ENCODE measurements at places on chromosomes 11 and 22. TPM values are rescaled to one million over a fixed set of nuclear protein-coding genes. Genes with fewer than 3 reads are reported as not detected.

- H3K27me3 ChIP-seq: no peaks in the 10 kb centered on the region
- H3K36me3 ChIP-seq: no peaks in the 10 kb centered on the region
- no peak overlapping the region for H3K4me3 ChIP-seq
- DNase-seq: no peak
- no peaks in the 10 kb centered on the region for H3K4me1 ChIP-seq
Measured at GRCh38 chr11:97461934-97462333, 1072.1 kb downstream of the JRKL start.

Gene TST
- polyA plus RNA-seq: 50.2 TPM

DNA sequence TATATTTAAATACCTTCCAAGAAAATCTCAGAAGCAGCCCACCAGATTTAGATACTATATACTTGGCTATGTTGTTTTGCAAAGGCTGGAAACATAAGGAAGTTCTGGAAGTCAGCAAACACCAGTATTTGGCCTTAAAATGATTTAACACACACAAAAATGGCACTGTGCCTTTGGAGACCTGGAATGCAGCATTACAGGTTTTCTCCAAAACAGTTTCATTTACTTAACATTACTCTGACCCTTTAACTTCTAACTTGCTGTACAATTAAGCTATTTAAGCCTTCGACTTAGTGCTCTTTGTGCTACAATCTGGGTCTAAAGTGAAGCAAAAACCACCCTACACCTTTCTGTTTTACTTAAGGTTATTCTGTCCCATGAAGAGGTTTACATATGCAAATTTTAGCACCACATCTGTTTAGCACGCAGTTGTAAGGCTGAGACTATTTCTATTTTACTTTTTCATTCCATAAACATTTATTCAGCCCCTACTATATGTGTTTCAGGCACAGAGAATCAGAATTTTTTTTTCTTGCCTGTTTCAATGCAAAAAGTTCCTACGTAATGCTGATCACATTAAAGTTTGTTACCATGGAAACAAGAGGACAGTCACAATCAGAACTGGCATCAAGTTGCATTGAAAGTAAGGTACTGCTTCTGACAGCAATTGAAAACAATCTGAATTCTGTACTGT lies 70.3 kb downstream of the MAML2 start:
- peak overlapping the region; percentile 86 for H3K27ac ChIP-seq
- H3K36me3 ChIP-seq: no peaks in the 10 kb centered on the region
- no peak overlapping the region for H3K4me3 ChIP-seq
- DNase-seq: peak; percentile 25
- H3K27me3 ChIP-seq: no peaks in the 10 kb centered on the region

Gene PATE2
- polyA plus RNA-seq: 0.69 TPM

DNA sequence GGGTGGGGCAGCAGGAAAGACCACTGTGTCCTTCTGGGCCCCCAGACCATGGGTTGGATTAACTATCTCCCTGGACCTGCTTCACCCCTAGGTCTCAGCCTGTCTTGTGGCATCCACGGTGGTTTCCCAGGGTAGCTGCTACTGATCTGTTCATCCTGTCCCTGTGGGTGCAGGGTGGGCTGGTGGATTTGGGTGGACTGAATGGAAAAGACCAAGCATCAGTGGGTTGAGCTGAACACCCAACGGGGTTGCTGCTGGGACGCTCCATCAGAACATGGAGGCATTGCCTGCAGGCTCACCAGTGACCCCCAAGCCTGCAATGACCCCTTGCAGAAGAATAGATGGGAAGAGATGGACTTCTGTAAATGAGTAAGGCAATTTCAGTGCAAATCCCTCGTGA lies 812.1 kb downstream of the TBC1D22A start:
- no peaks in the 10 kb centered on the region for H3K36me3 ChIP-seq
- no peak overlapping the region for H3K27ac ChIP-seq
- H3K4me1 ChIP-seq: no peaks in the 10 kb centered on the region

DNA sequence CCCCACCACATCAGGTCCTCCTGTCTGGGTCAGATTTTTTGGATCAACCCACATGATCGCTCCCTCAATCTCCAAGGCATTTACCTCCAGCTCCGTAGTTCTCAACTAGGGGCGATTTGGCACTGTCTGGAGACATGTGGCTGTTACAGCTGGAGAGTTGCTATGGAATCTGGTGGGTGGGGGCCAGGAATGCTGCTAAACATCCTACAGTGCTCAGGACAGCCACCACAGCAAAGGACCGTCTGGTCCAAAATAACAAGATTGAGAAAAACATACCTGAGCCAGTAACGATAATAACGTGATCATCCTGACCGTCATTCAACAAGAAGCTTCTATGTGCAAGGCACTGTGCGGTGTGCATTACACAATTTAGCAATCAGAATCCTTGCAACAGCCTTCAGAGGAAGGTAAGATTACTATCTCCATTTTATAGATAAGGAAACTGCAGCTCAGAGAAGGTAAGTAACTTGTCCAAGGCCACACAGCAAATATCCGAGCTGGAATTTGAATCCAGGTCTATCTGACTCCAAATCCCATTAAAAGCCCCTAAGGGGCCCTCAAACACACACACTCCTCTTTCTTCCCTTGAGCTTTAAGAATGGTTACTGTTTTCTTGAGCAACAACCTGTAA lies 14.3 kb upstream of the CRY2 start:
- no peaks in the 10 kb centered on the region for H3K36me3 ChIP-seq
- H3K4me3 ChIP-seq: no peak overlapping the region
- no peak overlapping the region for H3K27ac ChIP-seq
- no peaks in the 10 kb centered on the region for H3K27me3 ChIP-seq
- no peaks in the 10 kb centered on the region for H3K4me1 ChIP-seq

DNA sequence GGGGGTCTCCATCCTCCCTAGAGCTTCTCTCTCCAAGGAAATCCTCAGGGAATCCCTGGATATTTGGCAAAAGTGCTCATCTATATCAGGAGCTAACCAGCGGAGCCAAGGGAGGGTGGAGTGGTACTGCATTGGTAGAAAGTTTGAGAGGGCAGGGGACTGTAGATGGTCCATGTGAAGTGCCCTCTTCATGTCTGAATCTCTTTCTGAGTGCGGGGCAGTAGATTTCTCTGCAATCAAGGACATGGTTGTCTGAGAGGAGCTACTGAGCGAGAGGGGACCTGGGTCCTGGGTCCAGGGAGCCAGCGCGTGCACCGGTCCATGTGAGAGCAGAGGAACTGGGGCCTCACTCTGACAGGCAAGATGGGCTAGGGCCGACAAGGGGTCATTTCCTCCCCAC lies 701 bp downstream of the DIXDC1 start:
- no peaks in the 10 kb centered on the region for H3K36me3 ChIP-seq
- H3K4me1 ChIP-seq: peaks cover 16% of the 10 kb centered on the region
- H3K27ac ChIP-seq: peak overlapping the region; percentile 84
- no peaks in the 10 kb centered on the region for H3K27me3 ChIP-seq
- peak overlapping the region; percentile 73 for H3K4me3 ChIP-seq

Gene TLCD5
- 8.7 TPM for polyA plus RNA-seq

- H3K4me1 ChIP-seq: peaks cover 11% of the 10 kb centered on the region
- no peak overlapping the region for H3K4me3 ChIP-seq
- H3K36me3 ChIP-seq: no peaks in the 10 kb centered on the region
- H3K27ac ChIP-seq: no peak overlapping the region
Measured at GRCh38 chr11:118899296-118899688, 15.6 kb downstream of the CXCR5 start.

- H3K4me3 ChIP-seq: no peak overlapping the region
- no peaks in the 10 kb centered on the region for H3K36me3 ChIP-seq
Measured at GRCh38 chr11:8291421-8292350, 28.0 kb upstream of the LMO1 start.

Gene IGLL5
- polyA plus RNA-seq: not detected

GRCh38 chr11:93832780-93833179 lies 17.6 kb downstream of the VSTM5 start:
- no peaks in the 10 kb centered on the region for H3K36me3 ChIP-seq
- H3K27me3 ChIP-seq: no peaks in the 10 kb centered on the region
- DNase-seq: no peak
- H3K4me1 ChIP-seq: peaks cover 9% of the 10 kb centered on the region

DNA sequence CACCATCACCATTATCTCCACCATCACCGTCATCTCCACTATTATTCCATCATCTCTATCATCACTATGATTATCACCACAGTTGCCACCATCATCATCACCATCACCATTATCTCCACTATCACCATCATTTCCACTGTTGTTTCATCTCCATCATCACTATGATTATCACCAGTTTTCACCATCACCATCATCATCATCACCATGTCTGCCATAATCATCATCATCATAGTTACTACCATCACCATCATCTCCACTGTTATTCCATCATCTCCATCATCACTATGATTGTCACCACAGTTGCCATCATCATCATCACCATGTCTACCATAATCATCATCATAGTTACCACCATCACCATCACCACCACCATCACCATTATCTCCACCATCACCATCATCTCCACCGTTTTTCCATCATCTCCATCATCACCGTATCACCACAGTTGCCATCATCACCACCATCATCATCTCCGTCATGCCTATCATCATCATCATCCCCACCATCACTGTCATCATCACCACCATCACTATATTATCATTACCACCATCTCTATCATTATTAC lies 264.9 kb downstream of the BRD1 start:
- H3K4me3 ChIP-seq: no peak overlapping the region
- no peaks in the 10 kb centered on the region for H3K36me3 ChIP-seq
- no peak overlapping the region for H3K27ac ChIP-seq
- DNase-seq: no peak
- no peaks in the 10 kb centered on the region for H3K4me1 ChIP-seq
- H3K27me3 ChIP-seq: no peaks in the 10 kb centered on the region

Gene TECTA
- 0.17 TPM for polyA plus RNA-seq

DNA sequence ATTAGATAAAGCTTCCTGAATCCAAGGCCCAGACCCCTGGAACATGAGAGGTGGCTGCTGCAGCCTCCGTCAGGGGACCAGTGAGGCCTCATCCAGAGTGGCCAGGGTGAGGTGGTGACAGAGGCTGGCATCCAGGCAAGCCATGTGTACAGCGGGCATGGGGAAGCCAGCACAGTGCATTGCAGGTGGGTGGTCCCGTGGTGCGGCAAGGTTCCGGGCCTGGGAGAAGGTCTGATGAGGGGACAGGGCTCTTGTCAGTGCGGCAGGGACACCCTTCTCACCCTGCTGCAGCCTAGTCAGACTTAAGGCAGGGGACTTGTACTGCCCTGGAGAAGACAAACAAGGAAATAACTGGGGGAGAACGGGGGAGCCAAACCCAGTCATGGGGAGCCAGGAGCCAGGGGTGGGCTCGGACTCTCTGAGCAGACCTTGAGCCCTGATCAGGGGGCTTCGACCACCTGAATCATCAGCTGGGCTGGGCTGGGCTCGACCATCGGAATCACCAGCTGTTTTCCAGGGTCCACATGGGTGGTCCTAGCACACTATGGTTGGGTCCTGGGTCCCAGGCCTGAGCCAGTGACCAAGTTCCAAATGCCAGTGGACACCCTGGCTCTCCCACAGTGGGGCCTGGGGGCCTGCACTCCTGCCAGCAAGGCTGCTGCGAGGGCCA lies 5.1 kb downstream of the TTC38 start:
- H3K4me3 ChIP-seq: no peak overlapping the region
- H3K4me1 ChIP-seq: peaks cover 7% of the 10 kb centered on the region
- no peak for DNase-seq
- H3K36me3 ChIP-seq: no peaks in the 10 kb centered on the region
- H3K27ac ChIP-seq: no peak overlapping the region

GRCh38 chr11:112745973-112746372 lies 215.2 kb upstream of the NCAM1 start:
- H3K36me3 ChIP-seq: no peaks in the 10 kb centered on the region
- H3K27ac ChIP-seq: no peak overlapping the region
- H3K4me3 ChIP-seq: no peak overlapping the region
- H3K27me3 ChIP-seq: peaks cover 21% of the 10 kb centered on the region
- no peaks in the 10 kb centered on the region for H3K4me1 ChIP-seq

Gene CEND1
- not detected for polyA plus RNA-seq

Gene TRPC6
- 0.61 TPM for polyA plus RNA-seq

DNA sequence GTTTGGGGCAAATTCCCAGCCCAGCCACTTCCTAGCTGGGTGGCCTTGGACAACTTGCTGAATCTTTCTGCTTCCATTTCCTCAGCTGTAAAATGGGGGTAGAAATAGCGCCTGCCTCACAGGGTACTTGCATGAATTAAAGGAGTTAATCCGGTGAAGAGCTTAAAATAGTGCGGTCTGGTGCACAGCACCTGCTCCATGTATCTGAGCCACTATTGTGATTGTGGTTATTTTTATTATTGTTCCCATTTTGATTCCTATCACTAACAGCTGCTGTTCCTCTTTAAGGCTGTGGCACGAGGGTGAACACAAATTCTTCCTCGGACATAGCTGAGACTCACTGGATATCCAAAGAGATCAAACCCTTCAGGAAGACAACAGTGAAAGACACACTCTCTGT lies 46.9 kb upstream of the TP53I11 start:
- H3K27me3 ChIP-seq: no peaks in the 10 kb centered on the region
- no peaks in the 10 kb centered on the region for H3K4me1 ChIP-seq

DNA sequence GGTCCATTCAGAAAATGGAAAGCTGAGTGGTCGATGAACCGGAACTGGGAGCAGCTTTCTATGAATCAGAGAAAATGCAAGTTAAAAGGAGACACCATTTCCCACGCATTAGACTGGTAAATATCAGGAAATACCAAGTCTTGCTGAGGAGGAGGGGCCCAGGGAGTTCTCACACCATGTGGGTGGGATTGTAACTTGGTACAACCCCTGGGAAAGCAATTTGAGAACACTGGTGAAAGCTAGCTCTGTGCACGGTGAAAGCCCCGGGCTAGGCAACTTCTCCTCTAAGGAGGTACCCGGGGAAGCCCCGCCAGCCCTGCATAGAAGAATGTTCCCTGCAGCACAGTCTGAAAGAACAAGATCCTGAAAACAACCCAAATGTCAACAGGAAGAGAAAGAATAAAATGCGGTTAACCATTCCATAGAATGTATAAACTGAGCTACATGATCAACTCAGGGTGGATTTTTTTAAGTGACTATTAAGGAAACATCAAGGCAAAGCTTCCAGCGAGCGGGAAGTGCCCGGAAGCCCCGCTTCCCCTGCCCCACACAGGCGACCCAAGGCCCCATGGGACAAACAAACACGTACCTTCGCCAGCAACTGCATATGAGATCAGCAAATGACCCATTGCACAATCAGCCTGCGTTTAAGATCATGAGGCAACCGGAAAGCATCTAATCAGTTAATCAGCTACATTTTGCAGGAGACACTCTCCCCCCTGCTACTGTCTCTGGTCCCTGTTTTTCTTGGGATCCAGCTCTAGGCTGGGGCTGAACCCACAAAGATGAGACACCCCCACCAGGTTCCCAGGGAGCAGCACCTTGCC lies 11.3 kb downstream of the SHANK2 start:
- H3K4me3 ChIP-seq: no peak overlapping the region
- H3K36me3 ChIP-seq: no peaks in the 10 kb centered on the region
- peaks cover 18% of the 10 kb centered on the region for H3K4me1 ChIP-seq
- peak overlapping the region; percentile 77 for H3K27ac ChIP-seq
- no peaks in the 10 kb centered on the region for H3K27me3 ChIP-seq

- H3K4me1 ChIP-seq: no peaks in the 10 kb centered on the region
- H3K36me3 ChIP-seq: no peaks in the 10 kb centered on the region
- H3K4me3 ChIP-seq: no peak overlapping the region
Measured at GRCh38 chr22:37161443-37161842, 11.7 kb upstream of the IL2RB start.

DNA sequence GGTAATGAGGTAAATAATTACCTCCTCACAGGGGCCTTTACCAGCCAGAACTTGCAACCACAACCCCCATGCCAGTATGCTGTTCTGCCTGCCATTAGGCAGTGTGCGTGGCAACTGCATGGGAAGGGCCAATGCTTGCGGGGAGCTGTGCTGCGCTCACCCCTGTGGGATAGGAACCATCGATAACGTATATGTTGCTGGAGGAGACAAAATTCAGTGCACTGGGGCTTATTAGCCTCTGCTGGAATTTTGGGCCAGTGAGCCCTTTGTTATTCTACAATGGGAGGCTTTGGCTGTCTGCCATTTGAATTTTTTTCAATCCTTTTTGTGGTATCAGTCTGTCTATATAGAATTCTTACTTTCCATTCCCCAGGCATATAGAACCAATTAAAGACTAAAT lies 47.3 kb downstream of the PPP2R1B start:
- DNase-seq: no peak
- H3K27ac ChIP-seq: peak overlapping the region; percentile 46
- H3K27me3 ChIP-seq: no peaks in the 10 kb centered on the region
- H3K4me1 ChIP-seq: peaks cover 16% of the 10 kb centered on the region
- no peaks in the 10 kb centered on the region for H3K36me3 ChIP-seq

All from hepatocyte (in vitro differentiated cells).